Stimulated activated CD4-positive, alpha-beta T cell treated with anti-CD3 and anti-CD28 coated beads, Interleukin-12 subunit alpha, Interleukin-12 subunit beta, amount 100 ng/mL, for 4 hours (primary cell): ENCODE measurements at places on chromosomes 1 and 21.
A peak's percentile ranks its signal among the peaks of the same experiment; 100 is the strongest.

DNA sequence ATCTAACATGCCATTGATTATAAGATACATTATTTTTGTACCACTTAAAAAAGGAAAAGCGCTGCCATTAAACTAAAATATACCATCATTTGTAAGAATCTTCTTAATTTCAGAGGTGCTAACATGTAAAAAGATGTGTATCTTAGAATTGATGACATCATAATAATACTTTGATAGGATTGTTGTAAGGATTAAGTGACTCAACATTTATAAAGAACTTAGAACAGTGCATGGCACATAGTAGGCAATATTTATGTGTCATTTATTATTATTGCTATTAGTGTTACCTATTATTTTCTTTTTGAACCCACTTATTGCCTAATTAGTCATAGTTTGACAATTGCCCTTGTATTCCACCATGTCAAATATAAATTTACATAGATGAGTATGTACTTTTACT is 21.8 kb downstream of the HIPK1 start:
- no peak for DNase-seq

GRCh38 chr1:31295874-31296485 is 608 bp downstream of the SNRNP40 start:
- DNase-seq: no peak

DNA sequence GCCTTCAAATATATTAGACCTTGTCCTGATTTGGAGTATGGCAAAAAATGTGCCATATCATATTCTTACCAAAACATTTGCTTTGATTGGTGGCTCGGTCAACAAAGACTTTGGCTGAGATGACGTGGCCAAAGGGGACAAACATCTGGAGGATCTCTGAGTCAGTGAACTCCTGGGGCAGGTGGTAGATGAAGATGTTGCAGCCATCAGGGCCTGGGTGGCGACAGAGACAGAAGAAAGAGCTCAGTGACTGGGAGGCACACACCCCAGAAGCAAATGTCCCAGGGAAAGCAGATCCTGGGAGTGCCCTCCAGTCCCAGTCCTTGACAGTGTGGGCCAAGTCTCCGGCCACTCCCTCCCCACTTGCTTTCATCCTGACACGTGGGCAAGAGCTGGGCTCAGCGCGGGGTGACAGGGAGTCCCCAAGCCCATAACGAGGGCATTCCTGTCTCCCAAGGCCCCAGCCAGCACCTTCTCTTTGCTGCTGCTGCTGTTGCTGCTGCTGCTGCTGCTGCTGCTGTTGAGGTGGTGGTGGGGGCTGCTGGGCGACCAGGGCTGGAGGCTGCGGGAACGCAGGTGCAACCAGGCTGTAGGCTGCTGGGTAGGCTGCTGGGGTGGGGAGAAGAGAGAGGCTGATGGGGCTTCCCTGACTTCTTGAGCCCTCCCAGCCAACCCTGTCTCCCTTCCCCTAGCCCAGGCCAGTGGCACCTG is 10.7 kb downstream of the CELF3 start:
- no peak for DNase-seq

- no peak for DNase-seq
Measured at GRCh38 chr1:227428803-227429202, 110.5 kb upstream of the CDC42BPA start.

- no peak for DNase-seq
Measured at GRCh38 chr1:197065559-197065958, 1.5 kb downstream of the F13B start.

- DNase-seq: no peak
Measured at GRCh38 chr1:230415405-230416132, 10.6 kb downstream of the PGBD5 start.

DNA sequence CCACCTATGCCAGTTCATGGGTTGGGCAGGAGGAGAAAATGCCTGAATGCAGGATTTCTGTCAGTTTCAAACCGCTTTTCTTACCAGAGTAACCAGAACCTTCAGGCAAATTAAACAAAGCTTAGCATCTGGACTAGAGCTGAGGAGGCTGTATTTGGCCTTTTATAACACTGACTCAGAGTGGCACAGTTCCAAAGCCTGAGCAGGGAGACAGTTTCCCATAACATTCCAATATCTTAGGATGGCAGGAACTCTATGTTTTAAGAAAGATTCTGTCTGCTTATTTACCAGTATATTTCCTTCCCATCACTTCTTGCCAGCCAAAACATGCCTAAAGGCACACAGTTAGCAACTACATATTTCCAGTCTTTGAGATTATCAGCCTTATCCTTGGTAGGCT is 46.8 kb downstream of the UBR4 start:
- no peak for DNase-seq

DNA sequence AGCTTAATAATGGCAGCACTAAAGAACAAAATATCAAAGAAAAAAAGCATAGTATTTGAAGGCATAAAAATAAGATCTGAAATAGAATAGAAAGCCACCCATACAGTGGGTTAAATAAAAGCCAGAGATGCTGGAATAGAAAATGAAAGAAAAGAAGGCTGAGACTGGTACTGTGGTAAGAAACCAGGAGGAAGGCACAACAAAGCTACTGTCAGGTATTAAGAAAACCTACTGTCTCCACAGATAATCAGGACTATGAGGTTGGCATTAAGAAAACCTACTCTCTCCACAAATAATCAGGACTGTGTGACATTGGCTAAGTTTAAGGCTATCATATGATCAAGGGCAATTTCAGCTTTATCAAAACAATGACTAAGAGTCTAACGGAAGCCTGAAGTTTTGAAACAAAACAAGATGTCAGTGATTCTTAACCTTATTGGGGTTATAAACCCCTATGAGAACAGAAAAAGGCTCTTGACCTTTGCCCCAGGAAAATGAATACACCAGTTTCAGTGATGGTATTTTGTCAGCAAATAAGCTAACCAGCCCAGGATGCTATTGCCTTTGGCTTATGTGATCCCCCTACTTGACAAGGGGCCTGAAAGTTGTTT is 24.4 kb downstream of the MCOLN2 start:
- no peak for DNase-seq

- no peak for DNase-seq
Measured at GRCh38 chr21:18529254-18529653, 125.7 kb upstream of the TMPRSS15 start.

- DNase-seq: no peak
Measured at GRCh38 chr21:42436914-42437313, 33.2 kb downstream of the UBASH3A start.

- no peak for DNase-seq
Measured at GRCh38 chr1:50491142-50491541, 67.9 kb upstream of the DMRTA2 start.

- DNase-seq: peak; percentile 2
Measured at GRCh38 chr1:231357831-231358354, 19.8 kb downstream of the SPRTN start.

- no peak for DNase-seq
Measured at GRCh38 chr1:204085876-204086275, 13.0 kb downstream of the SOX13 start.

GRCh38 chr21:32900814-32901213 is 124.9 kb upstream of the OLIG2 start:
- DNase-seq: no peak

DNA sequence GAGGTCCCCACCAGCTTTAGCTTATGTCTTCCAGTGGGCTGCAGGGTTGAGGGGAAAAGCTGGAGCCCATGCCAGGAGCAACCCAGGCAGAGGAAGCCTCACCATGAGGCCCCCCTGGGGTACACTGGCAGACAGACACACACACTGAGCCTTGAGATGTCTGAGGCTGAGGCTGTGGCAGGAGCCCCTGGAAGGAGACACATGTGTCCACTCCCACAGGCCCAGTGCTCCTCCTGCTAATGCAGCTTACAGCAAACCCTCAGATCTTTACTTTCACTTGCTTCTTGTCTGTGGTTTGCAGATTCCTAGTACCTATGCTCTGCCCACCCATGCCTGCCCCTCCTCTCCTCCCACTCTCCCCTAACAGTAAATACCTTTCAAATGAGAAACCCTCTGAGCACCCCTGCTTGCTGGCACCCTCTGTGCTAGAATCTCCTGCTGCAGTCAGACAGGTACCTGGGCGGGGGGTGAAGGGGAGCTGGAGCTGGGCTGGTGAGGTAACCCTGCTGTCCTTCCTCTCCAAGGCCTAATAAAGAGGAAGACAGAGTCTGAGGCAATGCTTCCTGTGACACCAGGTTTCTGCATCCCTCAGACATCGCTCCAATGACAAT is 63.4 kb upstream of the NEK2 start:
- peak; percentile 15 for DNase-seq

DNA sequence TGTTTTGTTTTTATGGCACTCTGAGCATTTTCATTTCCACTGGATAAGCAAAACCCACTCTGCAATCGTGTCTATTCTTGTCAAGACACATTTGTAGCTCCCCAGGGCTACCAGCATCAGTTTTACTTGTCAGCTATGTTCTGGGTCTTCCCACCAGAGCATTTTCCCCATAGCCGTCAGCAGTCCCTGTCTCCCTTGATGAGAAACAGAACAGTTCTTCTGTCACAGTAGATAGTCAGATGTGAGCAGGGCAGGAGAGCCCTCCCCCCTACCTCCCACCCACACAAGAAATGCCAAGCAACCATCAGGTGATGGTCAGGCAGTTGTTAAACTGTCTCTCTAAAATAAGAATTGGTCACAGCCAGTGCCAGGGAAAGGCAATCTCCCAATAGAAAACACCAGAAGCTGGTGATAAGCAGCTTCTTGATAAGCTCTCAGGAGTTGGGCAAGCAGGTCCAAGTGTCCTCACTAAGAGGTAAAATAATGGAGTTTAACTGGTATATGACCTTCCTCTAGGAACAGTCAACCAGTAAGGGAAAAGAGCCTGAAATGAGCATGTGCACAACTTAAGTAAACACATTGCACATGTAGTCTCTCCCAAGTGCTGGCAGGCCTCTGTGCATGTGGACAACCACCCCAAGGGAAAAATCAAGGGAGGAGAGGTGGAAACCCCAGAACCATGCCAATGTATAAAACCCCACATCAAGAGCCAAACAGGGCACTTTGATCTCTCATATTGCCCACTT is 208.2 kb downstream of the S1PR1 start:
- no peak for DNase-seq

- DNase-seq: no peak
Measured at GRCh38 chr1:232355162-232356006, 274.5 kb downstream of the SIPA1L2 start.

GRCh38 chr1:172185211-172185610 is 235.3 kb upstream of the C1orf105 start:
- no peak for DNase-seq

DNA sequence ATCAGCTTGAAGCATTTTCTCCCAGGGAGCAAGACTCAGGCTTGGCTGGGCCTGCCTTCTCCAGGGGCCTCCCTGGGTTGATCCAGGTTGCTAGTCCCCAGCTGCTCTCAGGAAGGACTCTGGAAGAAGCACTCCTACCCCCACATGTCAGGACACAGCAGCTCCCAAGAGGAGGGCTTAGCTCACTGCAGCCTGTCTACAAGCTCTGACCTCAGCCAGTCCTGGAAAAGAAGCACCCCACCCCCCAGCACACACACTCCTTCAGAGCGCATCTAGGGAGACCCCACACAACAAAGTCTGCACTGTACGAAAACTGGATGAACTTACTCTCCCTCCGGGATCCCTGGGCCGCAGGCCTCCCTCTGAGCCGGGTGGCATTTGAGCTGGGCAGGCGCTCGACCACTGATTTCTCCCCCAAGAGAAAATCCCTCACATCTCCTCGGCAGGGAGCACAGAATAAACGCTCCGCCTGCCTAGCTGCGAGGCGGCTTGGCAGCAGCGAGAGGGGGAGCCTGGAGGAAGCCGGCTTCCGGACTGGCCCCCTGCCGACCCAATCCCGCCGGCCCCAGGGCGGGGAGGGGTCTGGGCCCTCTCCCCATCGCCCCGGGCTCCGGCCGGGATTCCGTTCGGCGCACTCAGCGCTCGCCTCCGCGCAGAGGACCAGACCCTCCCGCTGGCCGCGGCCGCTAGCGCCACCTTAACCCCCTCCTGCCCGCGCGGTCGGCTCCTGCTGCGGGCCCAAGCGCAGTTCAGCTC is at the start of gene KCNA2:
KCNA2 (minus strand) TSS at position 458 of the 756 bp plus-strand sequence. CDS start 1,576 bp downstream, outside the sequence.
- no peak for DNase-seq

GRCh38 chr1:59223989-59224634 is 72.8 kb upstream of the FGGY start:
- no peak for DNase-seq

DNA sequence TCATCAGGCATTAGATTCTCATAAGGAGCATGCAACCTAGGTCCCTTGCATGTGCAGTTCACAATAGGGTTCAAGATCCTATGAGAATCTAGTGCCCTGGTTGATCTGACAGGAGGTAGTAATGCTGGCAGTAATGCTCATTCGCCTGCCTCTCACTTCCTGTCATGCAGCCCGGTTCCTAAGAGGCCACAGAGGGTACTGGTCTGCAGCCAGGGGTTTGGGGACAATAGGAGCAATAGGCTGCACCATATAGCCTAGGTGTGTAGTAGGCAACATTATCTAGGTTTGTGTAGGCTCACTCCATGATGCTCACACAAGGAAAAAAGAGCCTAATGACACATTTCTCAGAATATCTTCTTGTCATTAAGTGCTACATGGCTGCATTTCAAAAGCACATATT is 25.8 kb downstream of the CFHR5 start:
- no peak for DNase-seq

DNA sequence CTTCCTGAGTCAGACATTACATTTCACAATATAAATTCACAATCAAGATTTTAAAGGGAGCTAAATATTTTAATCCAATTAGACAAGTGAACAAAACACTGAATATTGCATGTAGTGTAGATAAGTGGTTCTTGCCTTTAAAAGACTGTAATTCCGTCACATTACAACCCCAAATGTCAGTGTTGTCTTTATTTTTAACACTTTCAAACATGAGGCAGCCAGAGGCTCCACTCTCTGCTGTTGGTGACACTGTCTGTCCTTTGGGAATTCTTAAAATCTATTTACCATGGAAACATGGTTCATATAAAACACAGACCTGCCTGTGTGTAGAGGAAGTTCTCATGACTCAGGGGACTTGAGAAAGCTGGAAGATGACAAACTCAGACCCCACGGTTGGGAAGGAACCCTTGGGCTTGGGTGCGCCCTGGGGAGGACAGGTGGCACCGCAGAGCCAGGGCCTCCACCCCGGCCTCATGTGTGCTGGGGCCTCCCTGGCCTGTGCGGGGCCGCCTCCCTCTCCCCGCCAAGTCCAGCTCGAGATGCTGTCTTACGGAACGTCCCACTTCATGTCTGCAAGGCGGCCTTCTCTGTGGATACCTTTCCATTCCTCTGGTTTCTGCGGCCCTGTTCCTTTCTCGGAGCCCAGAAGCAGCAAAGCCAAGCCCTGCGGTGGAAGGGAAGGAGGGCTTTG is 239.0 kb downstream of the SDCCAG8 start:
- DNase-seq: no peak

- no peak for DNase-seq
Measured at GRCh38 chr1:9435854-9436640, 103.2 kb upstream of the SLC25A33 start.
